ENCODE measurements at places on chromosomes 16 and 17.

GRCh38 chr17:39238311-39238972 lies 12.7 kb upstream of the STAC2 start:
- DNase-seq = no peak

GRCh38 chr16:2237493-2238149 lies 1.4 kb downstream of the DNASE1L2 start:
- DNase-seq = no peak

DNA sequence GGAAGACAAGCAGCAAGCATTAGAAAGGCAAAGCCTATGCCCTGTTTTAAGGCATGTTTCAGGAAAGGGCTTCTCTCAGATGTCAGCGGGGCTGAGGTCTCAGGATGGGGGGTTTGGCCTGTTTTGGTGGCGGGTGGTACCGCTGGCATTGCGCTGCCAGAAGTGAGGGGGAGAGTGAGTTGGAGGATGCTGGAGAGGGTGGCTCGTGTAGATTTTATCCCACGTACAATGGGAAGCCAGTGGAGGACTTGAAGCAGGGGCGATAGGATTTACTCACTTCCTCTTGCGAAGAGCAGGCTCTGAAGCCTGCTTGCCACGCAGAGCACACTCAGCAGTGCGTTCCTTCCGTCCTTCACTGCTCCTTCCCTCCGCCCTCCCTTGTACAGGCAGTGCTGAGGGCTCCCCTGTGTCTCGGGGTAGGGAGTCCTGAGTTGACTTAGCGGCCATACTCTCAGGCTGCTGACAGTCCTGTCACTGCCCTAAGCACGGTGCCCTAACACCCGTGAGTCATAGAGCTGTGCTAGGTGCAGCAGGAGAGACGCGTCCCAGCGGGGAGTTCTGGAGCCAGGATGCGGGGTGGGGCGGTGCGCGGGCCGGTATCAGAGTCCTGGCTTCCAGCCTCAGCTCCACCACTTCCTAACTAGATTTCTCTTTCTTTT lies 113.1 kb downstream of the SNX29 start:
- DNase-seq = no peak

DNA sequence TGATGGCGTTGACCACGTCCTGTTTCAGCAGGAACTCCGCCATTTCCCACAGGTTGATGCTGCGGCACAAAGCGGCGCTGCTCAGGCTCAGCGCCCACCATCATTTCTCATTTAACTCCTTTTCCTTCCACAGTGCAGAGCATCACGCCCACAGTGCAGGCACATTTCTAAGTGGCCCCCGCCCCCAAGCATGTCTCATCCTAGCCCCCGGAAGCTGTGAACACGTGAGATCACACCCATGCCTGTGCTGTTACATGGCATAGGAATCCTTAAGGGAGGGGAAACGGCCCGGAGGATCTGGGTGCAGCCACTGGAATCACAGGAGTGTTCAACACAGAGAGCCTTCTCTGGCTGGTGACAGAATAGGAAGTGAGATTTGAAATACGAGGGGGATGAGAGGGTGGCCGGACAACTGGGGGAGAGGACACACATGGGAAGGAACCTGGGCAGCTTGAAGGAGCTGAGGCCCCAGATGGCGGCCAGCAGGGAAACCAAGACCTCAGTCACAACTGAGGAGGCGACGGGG lies 4.7 kb downstream of the NAGPA start:
- DNase-seq = no peak

GRCh38 chr16:19138601-19139000 lies 24.8 kb downstream of the ITPRIPL2 start:
- no peak for DNase-seq

DNA sequence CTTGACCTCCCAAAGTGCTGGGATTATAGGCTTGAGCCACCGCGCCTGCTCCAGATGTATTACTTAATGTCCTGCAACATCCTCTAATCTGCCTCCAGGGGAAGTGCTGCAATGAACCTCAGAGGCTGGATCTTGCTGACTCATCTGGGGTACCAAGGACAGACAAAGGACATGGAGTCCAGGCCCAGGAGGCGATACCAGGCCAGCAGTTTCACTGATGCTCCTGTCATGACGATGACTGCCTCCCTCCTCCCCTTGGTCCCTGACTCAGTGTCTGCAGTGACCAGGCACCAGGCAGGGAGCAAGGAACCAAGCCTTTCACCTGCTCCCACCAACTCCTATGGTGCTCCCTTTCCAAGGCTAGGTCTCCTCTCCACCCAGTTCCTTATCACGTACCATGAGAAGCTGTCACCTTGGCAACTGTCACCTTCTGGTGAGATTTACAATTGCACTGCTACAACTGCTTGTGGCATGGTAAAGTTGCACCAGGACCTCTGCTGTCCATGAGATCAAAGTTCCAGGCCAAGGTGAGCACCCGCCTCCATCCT lies 21.6 kb upstream of the PHOSPHO1 start:
- no peak for DNase-seq

DNA sequence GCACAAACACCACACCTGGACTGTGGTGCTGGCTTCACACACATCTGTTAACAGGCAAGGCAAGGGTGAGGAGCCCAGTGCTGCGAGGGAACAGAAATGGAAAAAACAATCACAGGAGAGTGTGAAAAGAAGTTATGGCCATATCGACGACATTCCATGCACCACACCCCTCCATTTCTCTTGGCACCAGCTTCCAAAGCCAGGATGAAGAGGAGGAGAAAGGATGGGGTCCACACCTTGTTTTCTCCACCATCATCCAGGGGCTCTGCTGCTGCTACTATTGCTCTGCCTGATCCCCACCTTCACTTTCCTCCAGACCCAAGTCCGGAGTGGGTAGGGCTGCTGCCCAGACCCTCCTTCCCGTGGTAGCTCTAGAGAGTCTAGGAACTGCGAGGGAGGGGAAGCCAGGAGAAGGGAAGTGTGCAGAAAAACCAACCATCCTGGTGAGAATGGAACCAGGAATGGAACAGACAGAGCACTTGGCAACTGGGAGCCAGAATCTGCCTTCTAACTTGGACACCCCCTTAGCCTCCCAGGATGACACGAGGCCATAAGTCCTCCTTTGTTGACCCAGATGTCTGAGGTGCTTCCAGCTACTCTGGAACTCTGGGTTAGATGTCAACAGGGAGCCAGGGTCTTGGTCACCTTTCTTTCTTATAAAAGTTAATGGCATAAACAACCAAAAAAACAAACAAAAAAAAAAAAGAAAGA lies 1.2 kb upstream of the PROCA1 start:
- DNase-seq = no peak

- DNase-seq = peak; percentile 78
Observed at GRCh38 chr16:80931801-80932707, 74.6 kb downstream of the CMC2 start.

GRCh38 chr16:71576971-71577370 lies at the start of gene TAT:
TAT (minus strand) TSS chr16:71577092; CDS start chr16:71576415, 677 bp downstream.
- DNase-seq = no peak

DNA sequence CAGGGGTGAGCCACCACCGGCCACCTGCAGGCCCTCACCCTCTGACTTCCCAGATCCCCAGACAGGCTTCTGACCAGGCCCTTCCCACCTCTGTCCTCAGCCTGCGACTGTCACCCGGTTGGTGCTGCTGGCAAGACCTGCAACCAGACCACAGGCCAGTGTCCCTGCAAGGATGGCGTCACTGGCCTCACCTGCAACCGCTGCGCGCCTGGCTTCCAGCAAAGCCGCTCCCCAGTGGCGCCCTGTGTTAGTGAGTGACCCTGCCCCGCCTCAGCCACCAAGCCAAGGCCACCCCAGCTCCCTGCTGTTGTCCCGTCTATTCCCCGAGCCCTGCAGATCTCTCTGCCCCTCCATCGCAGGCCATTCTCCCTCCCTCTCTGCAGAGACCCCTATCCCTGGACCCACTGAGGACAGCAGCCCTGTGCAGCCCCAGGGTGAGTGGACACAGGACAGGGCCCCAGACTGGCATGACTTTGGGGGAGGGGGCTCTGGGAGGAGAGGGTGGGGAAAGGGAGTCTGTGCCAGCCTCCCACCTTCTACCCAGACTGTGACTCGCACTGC lies 1.9 kb downstream of the NTN3 start:
- no peak for DNase-seq

GRCh38 chr16:61871837-61872777 lies 164.1 kb downstream of the CDH8 start:
- no peak for DNase-seq

GRCh38 chr16:10693889-10694288 lies 841 bp downstream of the TEKT5 start:
- DNase-seq = no peak

DNA sequence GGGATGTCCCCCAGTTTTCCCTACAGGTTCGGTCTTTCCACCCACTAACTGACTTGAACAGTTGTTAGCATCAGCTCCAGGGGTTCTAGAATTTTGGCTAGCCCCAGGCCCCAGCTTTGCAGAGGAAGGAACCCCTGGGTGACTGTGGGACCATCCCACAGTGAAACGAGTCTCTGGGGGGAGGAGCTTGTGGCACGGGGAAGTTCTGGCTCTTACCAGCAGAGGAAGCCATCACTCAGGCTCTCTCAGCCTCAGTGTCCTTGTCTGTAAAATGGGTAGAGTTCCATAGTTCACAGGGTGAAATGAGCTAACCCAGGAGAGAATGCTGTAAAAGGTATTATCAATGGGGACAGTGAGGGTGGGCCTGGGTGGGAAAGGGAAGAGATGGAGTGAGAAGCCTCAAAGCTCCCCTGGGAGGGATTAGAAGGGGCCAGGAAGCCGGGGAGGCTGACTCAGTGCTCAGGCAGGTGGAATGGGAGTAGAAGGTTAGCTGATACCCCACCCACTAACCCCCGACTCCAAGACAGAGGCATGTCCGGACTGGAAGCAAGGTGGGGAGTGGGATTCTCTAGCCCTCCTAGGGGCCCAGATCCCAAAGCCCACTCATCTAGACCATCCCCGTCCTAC lies 30.9 kb upstream of the CDC42EP4 start:
- DNase-seq = no peak

GRCh38 chr17:52827526-52827925 lies 669.0 kb upstream of the CA10 start:
- DNase-seq = peak; percentile 12

DNA sequence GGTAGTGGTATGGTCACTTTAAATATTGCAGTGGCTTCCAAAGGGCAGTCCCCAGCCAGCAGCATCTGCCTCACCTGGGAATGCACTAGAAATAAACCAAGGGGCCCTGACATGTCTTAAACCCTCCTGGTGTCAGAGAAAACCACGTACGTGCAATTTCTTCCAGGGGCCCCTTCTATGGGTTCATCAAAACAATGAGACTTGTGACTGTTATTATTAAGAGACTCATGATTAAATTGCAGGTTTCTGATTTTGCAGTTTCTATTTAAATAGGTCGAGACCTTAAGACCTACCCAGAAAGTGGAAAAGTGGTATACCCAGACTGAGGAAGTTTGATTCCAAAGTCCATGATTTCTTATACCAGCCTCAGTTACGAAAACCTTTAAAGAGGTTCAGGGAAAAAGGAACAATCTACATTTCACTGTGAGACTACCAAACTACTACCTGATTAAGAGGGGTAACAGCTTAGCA lies 746 bp upstream of the POLG2 start:
- DNase-seq = no peak

DNA sequence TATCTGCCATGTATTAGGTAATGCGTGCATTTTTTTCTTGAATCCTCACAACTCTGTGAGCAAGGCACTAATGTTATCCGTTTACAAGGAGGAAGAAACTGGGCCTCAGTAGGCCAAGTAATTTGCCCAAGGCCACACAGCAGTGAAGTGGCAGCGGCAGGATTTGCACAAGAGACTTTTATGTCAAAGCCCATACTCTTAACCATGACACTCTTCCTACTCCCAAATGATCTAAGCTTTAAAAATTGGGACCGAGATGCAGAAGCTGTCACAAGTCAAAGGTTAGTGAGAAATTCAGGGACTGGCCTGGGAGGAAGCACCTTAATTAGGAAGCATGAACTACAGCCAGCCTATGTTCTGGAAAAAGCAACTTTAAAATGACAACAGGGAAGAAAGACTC lies 10.7 kb downstream of the MAP3K14 start:
- no peak for DNase-seq

- DNase-seq = no peak
Observed at GRCh38 chr16:31132303-31132979, 3.1 kb downstream of the PRSS8 start.

- DNase-seq = no peak
Observed at GRCh38 chr16:87491522-87492290, 1.1 kb downstream of the ZCCHC14 start.

DNA sequence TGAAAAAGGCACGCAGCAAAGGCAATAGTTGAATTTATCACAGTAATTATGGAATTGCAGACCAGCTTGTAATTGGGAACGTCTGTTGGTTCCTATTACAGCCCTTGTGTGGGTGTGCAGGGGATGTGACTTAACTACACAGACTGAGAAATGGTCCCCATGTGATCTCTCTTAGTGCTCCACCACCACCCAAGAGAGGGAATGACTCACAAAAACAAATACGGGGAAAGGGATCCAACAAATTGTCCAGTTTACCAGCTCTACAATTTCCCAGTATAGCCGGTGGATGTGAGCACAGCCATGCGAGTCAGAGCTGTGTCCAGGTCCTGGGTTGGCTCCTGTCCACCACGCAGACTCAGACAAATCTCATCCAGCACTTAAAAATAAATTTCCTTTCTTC lies 337.9 kb downstream of the GRIN2A start:
- DNase-seq = no peak

- no peak for DNase-seq
Observed at GRCh38 chr16:58148099-58148498, 18.9 kb upstream of the CFAP20 start.

DNA sequence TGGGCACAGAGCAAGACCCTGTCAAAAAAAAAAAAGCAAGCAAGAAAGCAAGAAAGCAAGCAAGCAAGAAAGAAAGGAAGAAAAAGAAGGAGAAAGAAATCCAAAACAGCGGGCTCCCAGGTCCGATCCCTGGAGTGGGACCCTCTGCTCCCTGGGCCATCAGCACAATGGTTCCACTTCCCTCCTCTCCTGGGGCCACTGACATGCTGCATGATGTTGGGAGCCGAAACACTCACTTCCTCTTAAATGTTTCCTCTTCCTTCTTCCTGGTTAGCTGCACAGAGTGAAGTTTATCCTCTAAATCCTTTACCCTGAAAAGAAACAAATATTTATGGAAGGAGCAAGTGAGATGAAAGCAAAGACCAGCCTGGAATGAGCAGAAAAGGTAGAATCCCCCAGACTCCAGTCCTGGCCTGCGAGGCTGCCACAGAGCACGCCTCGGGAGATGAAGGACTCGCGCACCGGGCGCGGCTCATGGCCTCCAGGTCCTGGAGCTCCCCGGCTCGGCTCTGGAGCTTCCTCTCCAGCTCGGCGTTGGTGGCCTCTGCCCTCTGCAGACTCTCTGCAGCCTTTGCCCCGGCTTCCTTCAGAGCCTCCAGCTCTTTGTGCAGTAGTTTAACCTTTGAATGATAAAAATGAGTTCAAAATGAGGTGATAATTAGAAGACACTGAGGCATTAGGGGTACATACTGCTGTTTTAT lies 19.0 kb downstream of the CCDC57 start:
- DNase-seq = no peak

Data from HuH-7 (cell line).